ENCODE measurements at places on chromosomes 5 and 9.

- no peak for DNase-seq
These were observed 48.9 kb downstream of the YIPF5 start for GRCh38 chr5:144121577-144121976.

DNA sequence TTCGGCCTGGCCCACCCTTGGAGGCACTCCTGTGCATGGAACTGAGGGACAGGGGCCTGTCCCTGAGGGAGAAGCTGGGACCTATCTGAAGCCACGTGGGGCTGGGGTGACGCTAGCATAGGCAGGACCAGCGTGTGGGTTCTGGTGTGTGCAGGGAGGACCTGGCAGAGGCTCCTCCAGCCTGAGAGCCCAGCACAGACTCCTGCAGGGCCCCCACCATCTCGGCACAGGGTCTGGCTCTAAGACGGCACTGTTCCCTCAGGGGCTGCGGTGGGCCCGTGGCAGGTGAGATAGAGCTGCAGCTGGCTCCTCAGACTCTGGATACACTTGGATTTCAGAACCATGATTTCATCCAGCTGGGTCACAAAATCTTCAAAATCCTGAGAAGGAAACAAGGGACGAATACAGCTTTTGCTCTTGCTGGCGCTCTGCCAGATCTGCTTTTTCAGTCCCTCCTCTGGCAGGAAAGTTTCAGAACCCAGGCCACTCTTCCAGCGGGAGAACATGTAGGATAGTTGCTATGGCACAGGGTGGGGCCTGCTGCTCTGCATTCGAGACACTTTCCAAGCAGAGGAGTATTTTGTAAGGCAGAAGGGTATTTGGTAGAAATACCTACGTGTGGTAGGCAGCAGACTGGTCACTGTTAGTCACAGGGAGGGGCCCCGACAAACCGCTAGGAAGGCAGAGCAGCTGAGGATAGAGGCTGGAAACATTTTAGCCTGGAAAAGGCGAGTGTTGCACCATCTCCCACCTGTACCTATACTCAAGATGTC is 74.7 kb downstream of the KIF24 start:
- DNase-seq, result no peak

DNA sequence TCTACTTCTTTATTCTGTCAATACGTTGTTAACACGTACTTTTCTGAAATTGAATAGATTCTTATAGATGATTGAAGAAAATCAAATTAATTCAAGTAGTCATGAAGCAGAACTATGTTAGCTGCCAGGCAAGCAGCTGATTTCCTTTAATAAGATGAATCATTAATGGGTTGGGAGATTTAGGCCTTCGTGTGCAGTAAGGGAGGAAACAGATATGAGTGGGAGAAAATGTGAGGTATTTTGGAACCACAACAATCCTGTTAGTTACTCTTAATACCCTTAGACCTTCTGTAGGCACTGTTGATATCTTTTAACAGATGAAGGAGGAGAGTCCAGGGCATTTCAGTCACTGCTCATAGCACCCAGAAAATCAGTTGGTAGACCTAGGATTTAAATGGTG is 121.0 kb downstream of the AOPEP start:
- no peak for DNase-seq

DNA sequence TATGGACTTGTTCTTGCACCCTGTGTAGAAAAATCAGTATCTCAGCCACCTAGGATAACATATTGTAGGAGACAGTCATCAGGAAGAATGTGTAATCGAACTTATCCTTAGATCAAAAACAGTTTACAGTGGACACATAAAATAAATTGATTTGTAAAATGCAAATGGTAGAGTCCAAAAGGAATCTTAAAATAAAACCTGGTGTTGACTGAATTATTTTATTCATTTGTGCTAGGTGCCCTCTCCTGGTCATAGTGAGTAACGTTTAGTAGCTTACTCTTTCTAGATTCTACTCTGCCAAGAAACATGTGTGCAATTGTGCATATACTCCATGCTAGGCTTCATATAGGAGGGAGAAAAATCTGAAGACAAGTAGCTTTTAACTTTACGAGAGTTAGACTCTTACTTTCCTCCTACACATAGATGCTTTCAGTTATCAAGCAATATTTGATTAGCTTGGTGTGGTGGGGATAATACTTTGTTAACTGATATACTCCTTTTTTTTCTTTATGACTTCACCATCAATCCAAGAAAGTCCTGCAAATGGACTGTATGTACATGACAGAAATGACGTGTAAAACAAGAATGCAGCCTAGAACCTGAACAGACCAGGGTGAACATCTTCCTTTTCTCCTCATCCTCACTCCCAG is 23.7 kb upstream of the LOX start:
- no peak for DNase-seq

DNA sequence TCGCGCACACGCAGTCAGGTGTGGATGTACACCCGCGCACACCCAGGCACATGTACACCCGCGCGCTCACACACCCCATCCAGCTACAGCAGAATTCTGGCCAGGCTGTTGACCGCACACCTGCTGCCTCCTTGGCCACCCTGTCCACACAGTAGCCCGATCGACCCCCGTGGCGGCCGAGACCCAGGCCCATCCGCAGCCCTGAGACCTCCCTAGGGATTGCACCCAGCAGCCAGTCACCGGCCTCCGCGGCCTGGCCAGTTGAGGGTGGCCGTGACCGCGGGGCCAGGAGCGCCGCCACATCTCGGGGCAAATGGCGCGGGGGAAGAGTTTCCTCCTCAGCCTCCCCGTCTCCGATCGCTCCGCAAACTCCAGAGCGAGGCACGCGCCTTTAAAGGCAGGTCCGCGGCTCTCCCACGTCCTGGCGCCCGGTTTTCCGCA is 774 bp upstream of the ADAMTS16 start:
- no peak for DNase-seq

DNA sequence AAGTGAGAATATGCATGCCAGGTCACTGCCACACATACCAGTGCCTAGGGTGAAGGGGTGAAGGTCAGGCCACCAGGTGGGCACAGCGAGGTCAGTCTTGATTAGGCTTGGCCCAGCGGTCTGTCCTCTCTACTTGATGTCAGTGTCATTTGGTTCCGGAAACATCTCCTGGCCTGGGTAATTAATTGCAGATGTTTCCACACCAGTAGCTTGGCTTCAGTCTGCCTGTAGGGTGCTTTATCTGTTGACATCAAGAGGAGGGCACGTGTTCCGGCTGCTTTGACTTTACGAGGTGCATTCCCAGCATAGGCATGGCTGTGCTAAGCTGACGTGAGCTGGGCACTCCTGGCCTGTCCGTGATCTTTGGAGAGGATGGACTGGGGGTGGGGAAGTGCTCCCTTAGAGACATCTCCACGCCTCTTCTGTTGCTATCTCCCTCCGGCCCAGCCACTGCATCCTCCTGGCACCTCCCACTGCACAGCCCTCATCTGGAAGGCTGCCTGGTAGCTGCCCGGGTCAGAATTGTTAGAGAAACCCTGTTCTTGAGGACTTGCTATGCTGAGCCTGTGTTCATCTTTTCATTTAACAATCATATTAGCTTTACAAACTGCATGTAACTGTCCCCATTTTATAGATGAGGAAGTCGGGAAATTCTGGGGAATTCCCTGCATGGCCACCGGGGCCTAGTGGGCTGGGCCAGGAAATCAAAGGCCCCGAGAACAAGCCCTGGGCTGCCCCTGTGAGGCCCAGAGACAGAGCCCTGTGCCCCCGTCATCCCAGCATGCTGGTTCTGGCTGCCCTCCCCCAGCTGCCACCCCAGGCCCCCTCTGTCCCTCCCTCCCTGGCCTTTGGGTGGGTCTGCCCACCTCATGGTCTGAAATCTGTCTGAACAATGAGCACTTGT is 29.1 kb downstream of the JADE2 start:
- no peak for DNase-seq

DNA sequence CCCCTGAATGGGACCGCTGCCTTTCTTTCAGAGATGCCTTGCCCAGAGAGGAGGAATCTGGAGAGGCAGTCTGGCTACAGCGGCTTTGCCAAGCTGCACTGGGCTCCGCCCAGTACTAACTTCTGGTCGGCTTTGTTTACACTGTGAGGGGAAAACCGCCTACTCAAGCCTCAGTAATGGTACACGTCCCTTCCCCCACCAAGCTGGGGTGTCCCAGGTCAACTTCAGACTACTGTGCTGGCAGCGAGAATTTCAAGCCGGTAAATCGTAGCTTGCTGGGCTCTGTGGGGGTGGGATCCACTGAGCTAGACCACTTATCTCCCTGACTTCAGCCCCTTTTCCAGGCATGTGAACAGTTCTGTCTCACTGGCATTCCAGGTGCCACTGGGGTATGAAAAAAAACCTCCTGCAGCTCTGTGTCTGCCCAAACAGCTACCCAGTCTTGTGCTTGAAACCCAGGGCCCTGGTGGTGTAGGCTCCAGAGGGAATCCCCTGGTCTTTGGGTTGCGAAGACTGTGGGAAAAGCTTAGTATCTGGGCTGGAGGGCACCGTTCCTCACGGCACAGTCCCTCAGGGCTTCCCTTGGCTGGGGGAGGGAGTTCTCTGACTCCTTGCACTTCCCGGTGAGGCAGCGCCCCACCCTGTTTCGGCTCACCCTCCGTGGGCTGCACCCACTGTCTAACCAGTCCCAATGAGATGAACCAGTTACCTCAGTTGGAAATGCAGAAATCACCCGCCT is 171.2 kb downstream of the CWC27 start:
- DNase-seq, result no peak

DNA sequence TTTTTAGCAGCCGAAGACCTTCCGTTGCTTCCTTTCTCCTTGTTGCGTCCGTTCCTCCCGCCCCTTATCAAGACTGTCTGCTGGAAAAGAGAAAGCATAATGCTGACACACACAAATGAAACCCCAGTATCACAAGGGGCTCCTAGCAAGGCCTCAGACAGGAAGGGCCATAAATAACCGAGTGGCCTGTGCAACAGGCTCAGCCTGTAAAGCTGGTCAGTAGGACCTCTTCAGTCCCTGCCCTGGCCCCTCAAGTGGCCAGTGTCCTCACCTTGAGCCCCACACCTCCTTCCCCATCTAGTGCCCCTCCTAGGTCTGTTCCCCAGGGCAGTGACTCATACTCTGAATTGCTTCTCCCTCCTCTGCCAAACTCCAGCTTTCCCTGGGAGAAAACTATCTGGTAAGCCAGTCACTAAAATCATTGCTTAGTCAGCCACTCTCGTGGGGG is 174.6 kb upstream of the IL12B start:
- no peak for DNase-seq

DNA sequence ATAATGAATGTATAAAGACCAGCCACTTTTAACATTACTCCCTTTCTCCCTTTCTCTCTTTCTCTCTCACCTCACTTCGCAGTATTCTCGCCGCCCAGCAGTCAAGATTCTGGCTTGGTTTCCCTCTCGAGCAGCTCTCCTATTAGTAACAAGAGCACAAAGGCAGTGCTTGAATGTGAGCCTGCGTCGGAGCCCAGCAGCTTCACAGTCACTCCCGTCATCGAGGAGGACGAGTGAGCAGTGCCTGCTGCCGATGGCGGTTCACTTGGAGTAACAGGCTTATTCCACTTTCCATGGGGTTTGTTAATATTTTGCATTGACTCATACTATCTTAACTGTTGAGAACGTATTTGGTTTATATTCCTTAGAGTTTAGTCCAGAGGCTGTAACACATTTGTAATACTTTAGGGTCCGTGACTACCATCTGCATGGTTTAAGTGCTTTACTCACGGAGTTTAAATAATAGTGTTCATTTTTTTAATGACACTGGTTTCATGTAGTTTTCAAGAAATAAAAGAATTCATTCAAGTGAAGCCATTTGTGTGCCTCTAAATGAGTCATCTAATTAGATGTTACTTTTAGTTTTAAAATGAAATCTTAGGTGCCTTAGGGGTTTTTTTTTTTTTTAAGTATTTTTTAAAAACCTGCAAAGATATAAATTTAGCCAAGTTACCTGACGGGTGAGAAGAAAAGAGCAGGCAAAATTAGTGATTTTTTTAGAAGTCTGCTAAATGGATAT is 8.4 kb upstream of the DMRT3 start:
- DNase-seq, result no peak

- DNase-seq, result no peak
These were observed 102.7 kb upstream of the TAF11L2 start for GRCh38 chr5:17395106-17395880.

GRCh38 chr9:131419026-131419614 is 25.2 kb downstream of the PRRC2B start:
- no peak for DNase-seq

DNA sequence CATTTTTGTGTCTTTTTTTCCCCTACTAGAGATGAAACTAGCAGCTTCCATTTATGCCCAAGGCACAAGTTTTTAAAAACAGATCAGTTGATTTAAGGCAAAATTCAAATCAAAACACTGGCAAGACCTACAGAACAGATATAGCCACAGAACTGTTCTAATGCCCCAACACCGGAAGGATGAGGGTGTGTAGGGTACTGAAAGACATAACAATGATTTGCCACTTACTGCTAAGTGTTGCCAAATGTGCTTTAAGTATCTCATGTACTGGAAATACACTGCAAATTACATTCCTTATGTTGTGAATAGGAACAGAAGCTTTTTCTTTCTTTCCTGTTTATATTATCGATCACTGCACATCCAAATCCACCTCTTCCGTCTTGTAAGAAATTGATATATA is 189.0 kb downstream of the CETN3 start:
- DNase-seq, result no peak

GRCh38 chr5:158174918-158175851 is 316.2 kb upstream of the CLINT1 start:
- DNase-seq, result peak; percentile 5

DNA sequence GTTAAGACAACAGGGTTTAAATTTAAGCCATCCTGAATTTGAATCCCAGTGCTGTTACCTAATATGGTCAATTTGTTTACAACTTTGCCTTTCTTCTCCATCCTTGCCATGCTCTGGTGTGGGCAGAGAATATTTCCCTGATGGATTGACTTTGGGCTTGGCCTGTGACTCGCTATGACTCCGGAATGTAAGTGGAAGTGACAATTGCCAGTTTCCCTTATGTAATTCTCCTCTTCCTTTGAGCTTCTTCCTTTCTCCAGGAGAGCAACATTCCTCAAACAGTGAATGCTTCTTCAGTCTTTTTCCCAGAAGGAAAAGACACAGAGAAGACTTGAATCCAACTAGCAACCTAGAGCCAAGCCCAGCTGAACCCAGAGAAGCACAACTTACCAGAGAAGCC is 159.1 kb downstream of the LURAP1L start:
- DNase-seq, result no peak

DNA sequence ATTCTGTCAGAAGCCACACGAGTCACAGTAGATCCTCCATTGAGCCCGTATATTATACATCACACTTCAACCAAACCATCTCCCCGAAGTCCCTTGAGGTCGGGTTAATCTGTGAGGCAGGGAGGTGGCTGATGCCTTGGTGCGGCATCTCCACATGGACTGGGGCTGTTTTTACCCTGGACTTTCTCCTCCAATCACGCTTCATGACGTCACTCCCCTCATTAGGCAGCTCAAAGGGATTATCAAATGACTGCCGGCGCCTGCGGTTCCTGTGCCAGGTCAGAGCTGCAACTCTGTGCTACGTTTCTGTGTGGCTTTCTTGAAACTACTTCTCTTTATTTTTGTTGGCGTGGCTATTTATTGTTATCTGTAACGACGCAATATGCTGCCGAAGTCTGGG is 53.7 kb downstream of the TMOD1 start:
- DNase-seq, result no peak

Data from stimulated activated CD8-positive, alpha-beta memory T cell treated with anti-CD3 and anti-CD28 coated beads, Interleukin-4, amount 100 ng/mL, for 1 hour (primary cell).